ENCODE measurements at places on chromosomes 16 and 17.
A peak's percentile ranks its signal among the peaks of the same experiment; 100 is the strongest.

DNA sequence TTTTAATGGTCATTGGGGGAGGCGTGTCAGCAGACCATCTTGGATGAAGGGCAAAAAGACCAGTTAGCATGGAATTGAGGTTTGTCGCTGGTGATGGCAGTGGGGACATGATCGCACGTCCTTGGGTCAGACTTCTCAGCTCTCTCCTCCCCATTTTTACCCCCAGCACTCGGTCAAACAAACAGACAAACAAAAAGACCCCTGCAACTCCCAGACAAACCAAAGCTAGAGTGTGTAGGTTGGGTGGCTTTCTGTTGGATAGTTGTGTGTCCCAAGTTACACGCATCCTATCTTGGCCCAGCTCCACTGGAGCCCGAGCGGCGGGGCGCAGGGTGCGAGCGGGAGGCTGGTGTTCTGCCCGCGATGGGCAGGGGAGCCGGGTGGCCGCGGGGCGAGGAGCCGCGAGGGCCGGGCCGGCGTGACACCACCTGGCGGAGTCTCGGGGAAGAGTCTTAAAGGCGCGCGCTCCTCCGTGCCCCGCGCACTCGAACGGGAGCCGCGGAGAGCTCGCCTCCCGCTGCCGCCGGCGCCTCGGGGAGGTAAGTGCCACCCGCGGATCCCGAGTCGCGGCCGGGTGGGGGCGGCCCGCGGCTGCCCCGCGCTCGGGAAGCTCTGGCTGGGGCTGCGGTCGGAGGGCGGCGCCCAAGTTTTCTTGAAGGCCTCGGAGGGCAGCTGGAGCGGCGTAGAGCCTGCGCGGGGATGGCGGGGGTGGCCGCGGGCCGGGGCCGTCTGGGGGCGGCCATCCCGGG is 18.5 kb upstream of the NTN1 start:
- no peak for DNase-seq

DNA sequence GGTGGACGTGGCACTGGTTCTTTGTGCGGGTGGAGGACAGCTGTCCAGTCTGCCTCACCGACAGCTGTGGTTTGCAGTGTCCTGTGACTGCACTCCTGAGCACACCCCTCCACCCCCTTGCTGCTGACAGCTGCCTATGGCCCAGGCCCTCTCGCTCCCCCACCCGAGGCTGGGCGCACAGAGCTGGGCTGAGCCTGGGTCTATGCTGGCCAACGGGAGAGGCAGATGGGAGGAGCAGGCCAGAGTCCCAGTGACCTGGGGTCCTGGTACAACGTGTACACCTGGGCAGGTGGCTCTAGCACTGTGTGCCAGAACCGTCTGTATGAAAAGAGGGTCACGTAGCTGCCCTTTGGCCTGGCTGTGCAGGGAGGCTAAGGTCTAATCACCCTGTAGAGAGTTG is 30.5 kb downstream of the BAIAP2 start:
- no peak for DNase-seq

DNA sequence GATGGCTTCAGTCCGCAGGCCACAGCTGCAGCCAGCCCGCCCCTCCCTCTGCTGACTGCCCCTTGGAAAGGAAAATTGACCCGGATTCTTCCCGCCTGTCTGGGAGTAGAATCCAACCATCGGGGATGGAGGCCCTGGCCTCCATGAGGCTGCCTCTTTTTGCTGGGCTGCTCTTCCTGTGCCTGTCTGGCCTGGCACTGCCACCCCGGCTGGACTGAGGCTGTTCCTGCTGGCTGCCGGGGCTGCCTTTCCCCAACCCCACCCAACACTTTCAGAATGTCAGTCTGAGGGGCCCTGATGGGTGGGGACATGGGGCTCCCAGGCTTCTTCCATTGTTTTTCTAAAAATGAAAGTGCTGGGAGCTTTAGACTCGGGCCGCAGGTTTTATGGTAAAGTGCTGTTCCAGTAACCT is 7.3 kb downstream of the BAHCC1 start:
- no peak for DNase-seq

- peak; percentile 36 for DNase-seq
Observed at GRCh38 chr17:44837196-44837595, 7.1 kb upstream of the GJC1 start.

DNA sequence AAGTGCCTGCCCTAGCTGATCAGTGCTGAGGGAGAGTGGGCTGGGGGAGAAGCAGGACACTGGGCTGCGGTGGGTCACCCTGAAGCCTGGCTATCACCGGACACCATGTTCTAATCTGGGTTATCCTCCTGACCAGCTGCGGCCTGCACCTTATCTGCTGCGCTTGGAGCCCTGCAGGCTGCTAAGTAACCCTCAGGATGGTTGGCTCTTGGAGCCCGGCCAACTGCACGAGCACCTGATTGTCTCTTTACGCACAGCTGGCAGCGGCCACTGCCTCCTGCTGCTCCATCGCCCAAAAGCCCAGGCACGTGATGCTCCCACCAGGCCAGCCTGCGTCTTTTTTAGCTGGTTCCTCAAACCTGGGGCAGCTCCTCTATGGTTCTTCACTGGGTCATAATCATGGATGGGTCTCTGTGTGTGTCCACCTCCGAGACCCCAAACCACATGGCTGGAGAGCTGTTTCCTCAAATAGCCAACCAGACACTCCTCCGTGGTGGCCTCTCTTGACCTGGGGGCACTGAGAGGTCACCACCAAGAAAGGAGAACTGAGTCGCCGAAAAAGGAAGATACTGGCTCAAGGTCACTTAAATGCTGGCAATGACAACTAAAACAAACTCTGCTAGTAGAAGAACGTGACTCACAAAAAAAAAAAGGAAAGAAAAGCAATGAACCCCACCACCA is 21.7 kb downstream of the SPHK1 start:
- DNase-seq: peak; percentile 58

DNA sequence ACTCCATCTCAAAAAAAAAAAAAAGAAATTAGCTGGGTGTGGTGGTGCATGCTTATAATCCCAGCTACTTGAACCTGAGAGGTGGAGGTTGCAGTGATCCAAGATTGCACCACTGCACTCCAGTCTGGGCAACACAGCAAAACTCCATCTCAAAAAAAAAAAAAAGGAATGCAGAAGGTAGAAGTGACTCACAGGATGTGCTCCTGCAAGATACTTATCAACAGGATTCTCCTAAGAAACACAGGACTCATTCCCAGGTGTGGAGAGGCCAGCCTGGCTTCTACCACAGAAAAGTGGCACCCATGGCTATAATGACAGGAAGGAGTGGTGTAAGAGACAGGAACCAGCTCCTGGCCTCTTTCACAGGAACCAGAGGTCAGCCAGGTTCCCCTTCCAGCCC is 13.8 kb downstream of the ELMO3 start:
- DNase-seq: no peak

- no peak for DNase-seq
Observed at GRCh38 chr17:9728005-9728404, 63.4 kb downstream of the DHRS7C start.

- no peak for DNase-seq
Observed at GRCh38 chr17:63696381-63696961, 3.5 kb downstream of the LIMD2 start.

DNA sequence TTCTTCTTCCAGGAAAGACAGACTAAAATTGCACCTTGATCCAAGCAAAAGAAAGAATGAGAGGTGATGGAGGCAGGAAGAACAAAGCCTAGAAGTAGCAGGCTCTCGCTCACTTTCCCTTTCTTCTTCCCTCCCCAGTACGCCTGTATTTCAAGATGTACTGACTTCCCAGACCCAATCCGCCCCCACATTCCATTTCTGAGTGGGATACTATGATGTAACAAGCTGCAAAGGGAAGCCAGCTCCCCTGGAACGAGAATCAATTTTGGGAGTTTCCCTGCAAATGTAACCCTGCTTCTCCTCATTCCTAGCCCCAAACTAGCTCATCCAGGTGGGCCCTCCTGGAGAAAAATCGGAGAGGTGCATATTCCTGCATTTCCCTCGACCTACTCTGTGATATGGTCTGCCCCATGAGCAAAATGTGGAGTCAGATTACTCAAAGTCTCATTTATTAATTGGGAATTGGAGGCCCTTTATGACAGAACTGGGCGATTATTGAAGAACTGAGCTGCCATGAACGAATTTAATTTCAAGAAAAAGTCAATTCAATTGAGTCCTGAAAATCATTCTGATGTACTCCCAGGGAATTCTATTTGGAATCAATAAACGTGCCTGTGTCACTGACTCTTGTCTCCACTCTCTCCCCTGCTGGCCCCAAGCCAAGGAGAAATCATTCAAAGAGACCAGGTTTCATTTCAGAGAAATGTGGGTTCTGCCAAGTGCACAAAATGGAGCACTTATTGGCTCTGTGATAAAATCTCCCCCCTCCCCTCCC is 398.9 kb downstream of the SHISA9 start:
- DNase-seq: no peak

DNA sequence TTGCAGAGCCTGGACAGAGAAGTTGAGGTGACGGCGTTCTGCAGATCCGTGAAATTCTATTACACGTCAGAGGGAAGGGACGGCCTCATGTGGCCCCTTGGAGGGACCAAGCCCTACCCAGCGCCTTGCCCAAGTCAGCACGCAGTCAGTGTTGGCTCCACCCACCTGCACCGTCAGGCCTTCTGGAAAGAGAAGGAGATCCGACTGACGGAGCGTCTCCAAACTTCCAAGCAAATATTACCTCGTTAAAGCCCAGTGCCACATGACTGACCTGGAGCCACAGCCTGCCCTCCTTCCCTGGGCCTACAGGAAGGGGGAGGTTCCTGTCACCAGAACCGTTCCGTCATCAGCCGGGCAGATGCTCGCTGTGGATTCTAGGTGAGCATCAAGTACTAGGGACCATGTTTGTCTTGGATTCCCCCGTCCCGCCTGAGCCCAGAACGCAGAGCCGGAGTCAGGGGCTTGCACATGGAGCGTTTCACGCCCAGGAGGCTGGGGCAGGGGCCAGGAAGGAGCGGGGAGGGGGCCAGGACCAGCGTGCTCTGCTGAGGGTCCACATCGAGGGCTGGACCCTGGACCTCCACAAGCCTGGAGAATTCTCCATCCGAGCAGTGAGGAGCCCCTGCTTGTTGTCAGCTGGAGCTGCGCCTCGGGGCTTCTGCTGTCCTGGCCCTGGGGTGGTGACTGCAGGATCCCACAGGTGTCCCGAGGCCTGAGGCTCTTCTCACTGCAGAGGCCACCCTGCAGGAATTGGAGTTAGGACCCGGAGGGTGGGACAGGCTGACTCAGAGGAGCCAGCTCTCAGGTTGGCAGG is 22.6 kb upstream of the METRNL start:
- DNase-seq: no peak

DNA sequence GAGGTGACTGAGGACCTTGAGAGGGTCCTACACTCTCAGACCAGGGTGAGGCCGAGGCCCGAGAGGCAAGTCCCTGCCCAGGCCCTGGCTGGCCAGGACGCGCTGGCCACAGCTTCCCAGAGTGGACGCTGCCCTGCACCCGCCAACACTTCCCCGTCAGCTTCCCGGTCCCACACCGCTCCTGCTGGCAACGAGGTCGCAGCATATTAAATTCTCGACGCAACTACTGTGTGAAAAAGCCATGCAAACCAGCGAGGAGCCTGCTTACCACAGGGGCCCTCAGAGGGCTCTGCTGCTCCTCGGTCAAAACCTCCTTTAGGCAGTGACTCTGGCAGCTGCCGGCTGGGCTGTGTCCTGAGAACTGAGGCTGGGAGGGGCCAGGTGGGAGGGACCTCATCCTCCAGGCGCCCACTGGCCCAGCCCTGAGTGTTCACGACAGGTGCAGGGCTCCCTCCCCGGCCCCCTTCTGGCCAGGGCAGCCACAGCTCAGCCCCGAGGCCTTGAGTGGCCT is 2.1 kb upstream of the TEX19 start:
- DNase-seq: no peak

DNA sequence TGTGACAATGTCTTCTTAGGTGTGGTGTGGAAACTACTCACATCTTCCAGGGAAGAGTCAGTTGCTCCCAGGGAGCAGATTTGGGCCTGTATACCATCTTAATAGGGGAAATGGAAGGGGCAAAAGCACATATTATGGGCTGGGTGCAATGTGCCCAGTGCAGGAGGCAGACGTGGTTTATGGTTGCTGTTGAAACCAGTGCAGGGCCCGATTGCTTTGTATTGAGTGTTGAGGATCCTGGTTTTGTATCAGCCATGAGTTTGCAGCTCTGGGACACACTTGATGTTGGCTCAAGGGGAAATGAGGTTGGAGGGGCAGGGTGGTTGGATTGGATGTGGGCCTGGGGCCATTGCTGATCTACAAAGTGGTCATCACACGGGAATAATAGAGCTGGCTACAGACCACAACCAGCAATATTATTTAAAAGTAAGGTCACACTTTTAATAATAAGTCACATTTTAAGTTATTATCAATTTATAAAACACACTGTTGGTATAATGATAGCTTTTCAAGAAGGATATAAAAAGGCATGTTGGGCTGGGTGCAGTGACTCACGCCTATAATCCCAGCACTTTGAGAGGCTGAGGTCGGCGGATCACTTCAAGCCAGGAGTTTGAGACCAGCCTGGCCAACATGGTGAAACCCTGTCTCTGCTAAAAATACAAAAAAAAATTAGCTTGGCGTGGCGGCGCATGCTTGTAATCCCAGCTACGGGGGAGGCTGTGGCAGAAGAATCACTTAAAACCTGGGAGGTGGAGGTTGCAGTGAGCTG is 302.4 kb downstream of the SEC14L1 start:
- DNase-seq: no peak

DNA sequence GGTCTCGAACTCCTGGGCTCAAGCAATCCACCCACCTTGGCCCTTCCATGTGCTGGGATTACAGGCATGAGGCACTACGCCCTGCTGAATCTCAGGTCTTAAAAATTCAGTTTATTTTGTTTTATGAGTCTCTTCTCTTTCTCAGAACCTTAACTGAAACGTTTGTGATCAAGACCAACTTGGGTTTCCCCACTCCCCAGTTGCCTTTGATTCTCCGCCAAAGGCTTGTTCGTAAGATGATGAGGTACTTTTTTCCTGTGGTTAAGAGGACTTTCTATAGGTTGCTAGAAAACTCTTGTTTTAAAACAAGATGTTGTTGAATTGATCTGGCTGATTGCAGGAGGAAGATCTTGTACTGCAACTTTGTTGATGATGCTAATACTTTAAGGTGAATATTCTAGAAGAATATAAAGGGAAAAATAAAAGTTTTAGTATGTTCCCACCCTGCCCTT is 11.7 kb downstream of the ABCC1 start:
- DNase-seq: no peak

- no peak for DNase-seq
Observed at GRCh38 chr17:19372439-19372838, 5.9 kb upstream of the MAPK7 start.

GRCh38 chr16:84845496-84846002 is 25.8 kb downstream of the CRISPLD2 start:
- DNase-seq: peak; percentile 11

DNA sequence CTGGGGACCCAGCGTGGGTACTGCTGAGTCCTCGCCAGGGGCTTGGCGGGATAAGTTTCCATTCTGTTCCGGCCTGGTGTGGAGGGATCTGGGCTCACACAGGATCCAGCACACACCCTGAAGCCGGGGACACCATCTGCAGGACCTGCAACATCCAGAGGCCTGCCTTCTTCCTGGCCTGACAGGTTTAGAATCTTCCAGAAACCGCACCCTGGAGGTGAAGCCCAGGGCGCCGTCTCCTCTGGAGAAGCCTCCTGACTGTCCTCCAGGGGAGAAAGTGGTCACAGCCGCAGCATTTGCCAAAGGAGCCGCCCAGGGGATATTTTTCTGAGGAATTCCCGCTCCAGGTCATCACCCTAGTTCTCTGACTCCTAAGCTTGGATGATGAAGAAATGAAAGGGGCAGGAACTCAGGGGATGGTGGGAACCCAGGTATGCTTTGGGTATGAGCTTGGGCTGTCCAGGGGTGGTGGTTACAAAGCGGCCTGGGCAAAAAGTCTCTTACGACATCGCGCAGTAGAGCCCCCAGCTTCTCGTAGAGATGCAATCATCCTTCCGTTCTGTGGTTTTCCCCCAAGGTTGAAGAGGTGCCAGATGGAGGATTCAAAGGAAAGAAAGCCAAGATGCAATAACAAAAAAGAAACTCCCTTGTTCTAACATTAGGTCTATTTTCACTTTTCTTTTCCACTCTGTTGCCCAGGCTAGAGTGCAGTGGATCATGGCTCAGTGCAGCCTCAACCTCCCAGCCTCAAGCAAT is 9.1 kb upstream of the CRISPLD2 start:
- DNase-seq: no peak

Data from NCI-H1694 (cell line).